ENCODE measurements at places on chromosomes 12 and 14.

GRCh38 chr14:34470319-34470718, 8.3 kb upstream of the SPTSSA start:
- DNase-seq: no peak

DNA sequence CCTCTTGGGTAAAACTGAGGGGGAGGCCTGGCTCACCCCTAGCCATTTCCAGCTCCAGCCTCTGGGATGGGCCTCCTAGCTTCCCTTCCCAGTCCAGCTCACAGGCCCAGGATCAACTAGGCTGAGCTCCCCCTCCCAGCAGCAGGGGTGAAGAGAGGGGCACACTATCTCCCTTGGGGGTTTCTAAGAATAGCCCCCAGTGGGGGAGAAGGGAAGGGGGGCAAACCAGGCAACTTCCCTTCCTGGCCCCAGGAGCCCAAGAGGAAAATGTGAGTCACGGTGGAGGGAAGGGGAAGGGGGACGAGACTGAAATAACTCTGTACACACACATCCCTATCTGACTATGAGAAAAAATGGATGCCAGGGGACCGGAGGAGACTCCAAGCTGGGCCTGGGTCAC, 9.0 kb downstream of the ADCY6 start:
- DNase-seq: no peak

DNA sequence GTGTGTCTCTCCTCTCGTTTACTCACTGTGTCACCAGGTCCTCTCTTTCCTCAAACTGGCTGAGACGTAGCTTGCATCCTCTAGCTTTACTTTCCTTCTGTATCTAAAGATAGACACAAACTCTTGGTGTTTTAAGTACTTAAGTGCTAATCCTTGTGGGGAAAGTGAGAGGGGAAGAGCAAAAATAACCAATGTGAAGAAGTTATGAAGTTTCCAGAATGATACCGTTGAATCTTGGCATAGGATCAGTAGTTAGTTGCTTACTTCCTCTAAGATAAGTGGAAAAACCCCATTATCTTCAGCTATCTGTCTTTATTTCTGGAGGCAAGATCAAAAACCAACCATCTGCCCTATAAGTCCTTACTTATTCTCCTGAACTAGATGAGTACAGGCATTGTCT, 10.6 kb downstream of the FAR2 start:
- DNase-seq: no peak

DNA sequence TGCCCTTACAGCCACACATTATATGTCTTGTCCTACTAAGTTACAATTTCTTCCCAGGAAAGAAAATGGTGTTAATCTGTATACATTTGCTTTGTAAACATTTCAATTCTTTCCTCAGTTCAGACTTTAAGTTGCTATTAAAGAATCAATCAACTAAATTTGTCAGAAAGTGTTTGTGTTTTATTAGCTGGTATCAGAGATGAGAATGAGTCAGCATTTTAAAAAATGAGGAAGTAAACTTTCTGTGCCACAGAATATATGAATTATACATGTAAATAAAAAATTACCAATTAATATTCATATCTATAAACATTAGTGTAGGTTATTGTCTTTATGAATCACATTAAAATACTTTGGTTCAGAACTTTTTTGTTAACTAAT, 82.0 kb downstream of the LMO3 start:
- no peak for DNase-seq

- DNase-seq: peak; percentile 27
Measured at GRCh38 chr14:69535230-69535848, 39.3 kb downstream of the CCDC177 start.

- DNase-seq: no peak
Measured at GRCh38 chr12:64203775-64204174, 18.3 kb downstream of the KICS2 start.

- no peak for DNase-seq
Measured at GRCh38 chr14:104237651-104238423, 99.5 kb downstream of the KIF26A start.

DNA sequence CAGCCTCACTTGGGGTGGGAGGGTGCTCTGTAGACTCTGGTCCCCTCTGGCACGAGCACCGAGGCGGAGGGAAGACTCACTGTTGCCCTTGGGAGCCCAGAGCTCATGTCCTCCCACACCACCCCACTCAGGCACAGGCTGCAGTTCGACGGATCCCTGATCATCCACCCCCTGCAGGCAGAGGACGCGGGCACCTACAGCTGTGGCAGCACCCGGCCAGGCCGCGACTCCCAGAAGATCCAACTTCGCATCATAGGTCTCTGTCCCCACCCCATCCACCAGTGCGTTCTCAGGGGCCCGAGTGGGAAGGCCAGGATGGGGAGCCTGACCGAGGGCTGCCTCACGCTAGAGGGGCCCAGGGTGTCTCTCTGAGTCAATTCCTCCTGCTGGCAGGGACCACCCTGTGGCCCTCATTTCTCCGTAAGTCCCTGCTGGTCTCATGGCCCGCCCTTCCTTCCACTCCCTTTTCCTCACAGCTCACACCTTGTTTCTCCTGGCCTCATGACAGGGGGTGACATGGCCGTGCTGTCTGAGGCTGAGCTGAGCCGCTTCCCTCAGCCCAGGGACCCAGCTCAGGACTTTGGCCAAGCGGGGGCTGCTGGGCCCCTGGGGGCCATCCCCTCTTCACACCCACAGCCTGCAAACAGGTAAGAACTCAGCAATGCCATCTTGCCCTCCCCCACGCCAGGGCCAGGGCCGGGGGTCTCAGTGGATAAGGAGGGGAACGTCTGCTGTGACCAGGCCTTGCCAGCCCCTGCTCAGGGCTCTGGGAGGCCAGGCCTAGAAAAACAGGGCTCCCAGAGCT, 27.0 kb downstream of the PAPLN start:
- no peak for DNase-seq

DNA sequence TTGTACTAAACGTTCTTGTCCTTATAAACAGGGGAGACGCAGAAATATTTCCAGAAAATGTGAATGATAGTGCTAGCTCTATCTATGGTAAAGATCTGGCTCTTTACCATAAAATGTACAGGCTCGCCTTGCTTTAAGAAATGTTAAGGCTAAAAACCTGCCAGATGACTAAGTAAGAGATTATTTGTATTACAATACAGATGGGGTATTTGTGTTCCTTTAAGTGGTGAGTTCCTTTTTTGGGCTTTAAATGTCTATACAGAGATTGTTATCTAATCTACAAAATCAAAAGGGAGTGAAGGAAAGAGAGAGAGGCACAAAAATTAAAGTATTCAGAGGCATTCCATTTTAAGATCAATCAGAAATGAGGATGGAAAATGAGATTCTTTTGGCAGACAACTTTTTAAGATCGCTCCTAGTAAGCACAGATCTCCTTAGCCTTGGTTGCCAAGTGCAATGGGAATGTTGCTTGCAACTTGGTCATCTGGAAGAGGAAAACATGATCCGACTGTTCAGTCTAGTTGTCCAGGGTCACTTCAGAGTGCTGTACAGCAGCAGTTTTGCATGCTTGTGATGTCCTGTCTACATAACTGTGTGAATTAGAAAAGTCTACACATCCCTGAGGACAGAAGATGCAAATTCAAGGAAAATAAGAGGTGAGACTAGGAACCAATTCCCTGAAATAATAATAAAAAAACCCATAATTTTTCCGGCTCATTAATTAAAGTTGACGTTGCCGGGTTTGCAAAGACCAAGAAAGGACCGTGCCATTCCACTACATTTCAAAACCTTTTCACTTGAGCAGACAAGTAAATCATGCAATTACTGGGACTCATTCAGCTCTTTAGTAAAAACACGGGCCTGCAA, 380.8 kb downstream of the EGLN3 start:
- no peak for DNase-seq

GRCh38 chr12:125454291-125454690, 389.1 kb downstream of the AACS start:
- DNase-seq: no peak

DNA sequence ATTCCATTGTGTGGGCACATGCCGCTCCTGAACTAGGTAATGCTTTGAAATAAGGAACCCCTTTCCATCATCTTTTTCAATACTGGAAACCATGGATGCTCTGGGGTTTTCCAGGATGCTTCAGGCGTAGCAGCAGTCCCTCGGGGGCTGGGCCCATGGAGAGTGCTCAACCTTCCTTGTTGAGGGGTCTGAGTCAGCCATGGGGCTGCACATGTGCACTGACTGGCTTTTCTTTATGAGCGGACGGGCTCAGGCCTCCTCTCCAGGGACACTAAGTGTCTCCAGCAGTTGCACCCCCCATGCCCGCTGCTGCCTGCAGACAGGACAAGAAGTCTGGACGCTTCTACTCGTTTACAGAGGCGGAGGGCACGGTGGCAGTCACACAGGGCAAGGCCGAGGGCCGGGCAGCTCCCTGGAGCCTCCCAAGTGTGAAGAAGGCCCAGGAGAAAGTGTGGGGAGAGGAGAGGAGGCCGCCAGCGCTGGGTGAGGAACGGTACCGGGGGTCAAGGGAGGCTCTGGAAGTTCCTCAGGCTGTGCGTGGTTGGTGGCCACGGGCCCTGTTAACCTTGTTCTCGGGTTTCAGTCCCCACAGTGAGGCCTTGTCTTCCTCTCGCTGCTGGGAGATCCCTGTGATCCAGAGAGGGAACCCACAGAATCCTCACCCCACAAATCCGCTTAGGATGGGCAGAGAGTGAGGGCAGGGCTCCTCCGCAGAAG, 51.2 kb downstream of the TEAD4 start:
- DNase-seq: no peak

DNA sequence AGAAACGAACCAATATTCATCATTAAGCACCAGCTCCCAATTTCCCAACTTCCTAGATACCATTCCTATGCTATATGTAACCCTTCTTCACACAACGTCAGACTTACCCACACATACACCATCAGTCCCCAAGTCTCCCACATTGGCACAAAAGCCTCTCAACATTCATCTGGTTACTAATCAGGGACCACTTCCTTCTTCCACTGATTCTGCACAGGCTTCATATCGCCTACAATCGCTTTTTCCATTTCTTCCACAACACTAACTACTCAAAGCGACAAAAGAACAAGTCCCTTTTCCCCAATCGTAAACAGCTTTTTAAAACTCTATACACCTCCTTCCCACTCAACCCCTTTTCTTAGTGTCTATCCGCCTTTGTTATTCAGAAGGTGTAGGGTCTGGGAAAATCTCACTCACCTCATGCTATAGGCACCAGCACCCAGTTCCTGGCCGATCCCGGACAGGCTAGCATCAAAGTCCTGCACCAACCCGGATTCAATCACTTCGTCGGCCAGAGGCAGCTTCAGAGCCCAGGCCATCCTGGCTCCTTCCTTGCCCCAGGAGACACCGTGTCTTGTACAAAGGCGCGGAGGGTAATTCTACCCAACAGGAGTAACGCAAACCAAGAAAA, 936 bp downstream of the TFCP2 start:
- DNase-seq: no peak

DNA sequence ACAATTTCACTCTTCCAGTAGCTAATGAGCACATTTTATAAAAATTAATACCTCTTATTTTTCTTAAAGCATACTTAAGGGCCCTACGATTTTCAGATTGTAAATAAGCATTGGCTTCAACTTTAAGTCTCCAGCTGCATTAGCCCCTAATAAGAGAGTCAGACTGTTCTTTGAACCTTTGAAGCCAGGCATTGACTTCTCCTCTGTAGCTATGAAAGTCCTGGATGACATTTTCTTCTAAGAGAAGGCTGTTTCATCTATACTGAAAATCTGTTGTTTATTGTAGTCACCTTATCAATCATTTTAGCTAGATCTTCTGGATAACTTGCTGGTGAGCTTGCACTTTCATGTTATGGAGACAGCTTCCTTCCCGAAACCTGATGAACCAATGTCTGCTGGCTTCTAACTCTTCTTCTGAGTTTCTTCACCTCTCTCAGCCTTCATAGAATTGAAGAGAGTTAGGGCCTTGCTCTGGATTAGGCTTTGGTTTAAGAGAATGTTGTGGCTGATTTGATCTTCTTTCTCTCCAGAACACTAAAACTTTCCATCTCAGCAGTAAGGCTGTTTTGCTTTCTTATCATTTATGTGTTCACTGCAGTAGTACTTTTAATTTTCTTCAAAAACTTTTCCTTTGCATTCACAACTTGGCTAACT, 377.1 kb upstream of the RGS6 start:
- DNase-seq: no peak

GRCh38 chr14:36605506-36605857, 23.1 kb upstream of the NKX2-8 start:
- DNase-seq: no peak

- peak; percentile 84 for DNase-seq
Measured at GRCh38 chr14:50542941-50543418, 10.6 kb upstream of the MAP4K5 start.

- peak; percentile 58 for DNase-seq
Measured at GRCh38 chr12:51980051-51980808, 26.5 kb upstream of the TAMALIN start.

DNA sequence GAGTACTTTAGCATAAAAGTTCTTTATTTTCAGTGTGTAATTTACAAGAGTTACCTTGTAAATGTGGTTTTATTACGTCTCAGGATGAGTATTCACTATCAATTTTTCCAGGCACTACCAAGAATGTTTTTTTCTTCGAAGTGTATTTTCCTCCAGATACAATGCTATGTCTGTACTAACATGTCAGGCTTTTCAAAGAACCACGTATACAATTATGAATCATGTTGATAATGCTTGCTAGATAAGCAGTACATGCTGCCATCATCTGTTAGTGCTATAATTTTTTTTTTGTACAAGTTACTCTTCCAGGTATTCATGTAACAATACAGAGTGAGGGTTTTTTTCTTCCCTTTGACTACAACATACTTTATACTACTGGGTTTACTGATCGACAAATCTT, 5.6 kb upstream of the KANSL2 start:
- DNase-seq: no peak

GRCh38 chr12:2261708-2262107, 208.9 kb downstream of the CACNA1C start:
- no peak for DNase-seq

- DNase-seq: no peak
Measured at GRCh38 chr12:112025808-112026375, 12.7 kb downstream of the ERP29 start.

GRCh38 chr12:93347054-93347785, 30.5 kb upstream of the NUDT4 start:
- DNase-seq: no peak

- DNase-seq: no peak
Measured at GRCh38 chr12:72081777-72082176, 143.1 kb downstream of the TPH2 start.

DNA sequence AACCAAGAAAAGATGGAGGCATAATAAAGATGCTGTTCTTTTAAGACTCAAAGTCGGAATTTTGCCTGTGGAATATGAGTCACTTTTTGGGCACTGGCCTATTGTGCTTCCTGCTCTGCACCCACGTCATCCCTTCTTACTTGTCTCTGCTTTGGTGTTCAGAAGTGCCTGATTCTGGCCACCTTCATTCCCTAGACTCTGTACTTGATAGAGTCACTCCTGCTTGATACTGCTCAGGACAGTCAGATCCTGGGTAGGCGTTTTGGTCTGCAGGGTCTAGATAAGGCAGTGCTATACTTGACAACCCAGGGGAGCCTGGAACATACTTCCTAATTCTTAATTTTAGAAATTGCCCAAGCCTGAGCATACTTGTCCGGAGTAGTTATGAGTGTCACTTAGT, 1.9 kb downstream of the LRRK2 start:
- no peak for DNase-seq

DNA sequence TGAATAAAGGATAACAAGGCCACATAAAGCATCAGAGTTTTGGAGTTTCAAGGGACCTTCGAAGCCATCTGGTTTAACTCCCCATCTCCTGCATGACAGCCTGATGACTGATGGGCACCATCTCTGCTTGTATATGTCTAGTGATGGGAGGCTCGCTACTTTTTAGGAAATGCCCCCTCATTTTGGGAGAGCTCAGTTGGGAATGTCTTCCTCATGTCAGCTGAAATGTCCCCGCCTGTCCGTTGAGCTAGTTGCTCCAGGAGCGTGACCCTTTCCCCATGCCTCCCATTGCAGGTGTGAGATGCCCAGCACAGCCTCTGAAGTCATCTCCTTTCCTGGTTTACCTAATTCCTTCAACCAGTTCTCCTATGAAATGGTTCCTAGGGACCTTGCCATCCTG, 69.6 kb upstream of the CAPRIN2 start:
- DNase-seq: no peak

Measured in NCI-H774 (cell line).